ENCODE measurements at places on chromosomes 13 and 19.

DNA sequence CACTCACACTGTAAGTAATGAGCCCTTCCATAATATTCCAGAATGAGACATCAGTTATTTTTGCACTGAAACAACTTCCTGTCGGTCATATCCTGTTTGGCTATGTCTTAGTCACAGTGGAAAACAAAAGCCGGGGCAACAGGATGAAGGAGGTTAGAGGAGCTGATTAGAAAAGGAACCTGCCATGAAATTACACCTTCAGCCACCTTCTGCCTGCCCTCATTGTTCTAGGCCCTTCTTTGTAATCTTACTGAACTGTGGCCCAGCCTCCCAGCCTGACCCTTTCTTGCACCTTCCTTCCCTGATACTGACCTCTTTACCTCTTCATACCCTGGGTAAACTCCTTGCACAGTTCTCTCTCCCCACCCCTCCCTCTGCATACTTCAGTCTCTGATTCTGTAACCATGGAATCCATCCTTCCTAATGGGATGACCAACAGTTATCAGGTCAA, 67.3 kb downstream of the DOCK9 start:
- DNase-seq, result no peak

DNA sequence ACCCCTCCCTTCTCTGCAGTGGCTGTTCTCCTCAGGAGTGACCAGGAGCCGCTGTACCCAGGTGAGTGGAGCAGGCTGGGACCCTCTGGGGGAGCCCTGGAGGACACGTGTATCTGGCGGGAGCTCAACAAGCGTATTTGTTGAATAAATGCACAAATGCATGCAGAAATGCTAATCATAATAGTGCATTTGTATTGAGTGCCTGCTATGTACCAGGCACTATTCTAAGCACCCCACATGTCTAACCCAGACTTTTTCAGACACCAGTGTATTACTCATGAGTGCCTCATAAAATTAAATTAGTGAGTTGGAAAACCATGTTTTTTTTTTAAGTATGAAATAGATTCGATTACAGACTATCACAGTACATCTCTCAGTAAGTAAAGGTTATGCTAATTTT, 7.9 kb downstream of the HPN start:
- DNase-seq, result no peak

GRCh38 chr19:13748169-13748828, 16.0 kb upstream of the MRI1 start:
- peak; percentile 68 for DNase-seq

- no peak for DNase-seq
These were observed 118.5 kb downstream of the IRS2 start for GRCh38 chr13:109667807-109668291.

DNA sequence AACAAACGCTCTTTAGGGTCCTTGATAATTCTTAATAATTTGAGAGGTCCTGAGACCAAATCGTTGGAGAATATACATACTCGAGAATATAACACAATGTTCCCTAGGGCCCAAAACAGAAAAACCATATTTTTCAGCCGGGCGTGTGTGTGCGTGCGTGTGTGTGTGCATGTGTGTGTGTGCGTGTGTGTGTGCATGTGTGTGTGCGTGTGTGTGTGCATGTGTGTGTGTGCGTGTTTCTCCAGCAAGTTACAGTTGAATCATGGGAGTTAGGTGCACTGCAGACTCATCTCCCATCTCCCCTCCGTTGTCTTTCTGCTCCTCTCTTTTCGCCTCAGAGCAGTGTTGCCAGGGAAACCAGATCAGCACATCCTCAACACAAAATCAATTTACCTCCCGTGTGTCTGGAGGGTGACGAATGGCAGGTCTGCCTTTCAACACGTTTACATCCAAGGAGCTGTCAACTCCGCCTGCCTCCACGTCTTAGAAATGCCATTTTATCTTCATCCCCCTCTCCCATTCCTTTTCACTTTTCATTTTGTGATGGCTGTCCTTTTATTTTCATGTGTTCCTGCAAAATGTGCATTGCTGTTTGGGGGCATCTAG, 8.3 kb upstream of the PNMA8B start:
- DNase-seq, result no peak

DNA sequence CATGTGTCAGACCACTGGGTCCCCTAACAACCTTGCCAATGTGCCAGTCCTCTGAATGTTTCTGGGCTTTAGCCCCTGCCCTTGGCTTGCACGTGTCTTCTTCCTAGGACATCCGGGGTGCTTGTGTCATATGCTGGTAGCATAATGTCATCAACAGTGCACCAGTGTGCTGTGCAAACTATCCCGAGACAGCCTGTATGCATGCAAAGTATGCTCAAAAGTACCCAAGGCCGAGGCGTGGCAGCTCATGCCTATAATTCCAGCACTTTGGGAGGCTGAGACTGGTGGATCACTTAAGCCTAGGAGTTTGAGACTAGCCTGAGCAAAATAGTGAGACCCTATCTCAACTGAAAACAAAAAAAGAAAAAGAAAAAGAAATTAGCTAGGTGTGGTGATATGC, 20.8 kb upstream of the C19orf12 start:
- DNase-seq, result no peak

- DNase-seq, result no peak
These were observed 1093.0 kb upstream of the PCDH9 start for GRCh38 chr13:68323124-68323523.

DNA sequence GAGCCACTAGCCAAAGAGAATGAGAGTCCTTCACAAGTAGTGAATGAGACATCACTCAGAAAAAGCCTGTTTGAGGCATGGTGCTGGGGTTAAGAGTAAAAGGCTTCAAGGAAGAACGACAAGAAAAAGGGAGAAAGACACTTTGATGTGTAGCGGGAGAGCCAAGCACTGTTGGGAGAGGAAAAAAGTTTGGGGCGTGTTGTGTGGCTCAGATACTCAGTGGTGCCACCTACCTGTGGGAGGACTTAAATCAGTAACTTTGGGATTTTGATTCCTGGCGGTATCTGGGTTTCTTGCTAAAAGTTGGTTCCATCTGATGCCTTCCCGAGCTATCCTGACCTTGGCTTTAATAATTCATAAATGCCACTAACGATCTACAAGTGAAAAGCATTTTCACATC, 12.3 kb downstream of the ELSPBP1 start:
- DNase-seq, result peak; percentile 39

Measured in erythroblast (primary cell).